ENCODE measurements at places on chromosomes 2 and 18.

DNA sequence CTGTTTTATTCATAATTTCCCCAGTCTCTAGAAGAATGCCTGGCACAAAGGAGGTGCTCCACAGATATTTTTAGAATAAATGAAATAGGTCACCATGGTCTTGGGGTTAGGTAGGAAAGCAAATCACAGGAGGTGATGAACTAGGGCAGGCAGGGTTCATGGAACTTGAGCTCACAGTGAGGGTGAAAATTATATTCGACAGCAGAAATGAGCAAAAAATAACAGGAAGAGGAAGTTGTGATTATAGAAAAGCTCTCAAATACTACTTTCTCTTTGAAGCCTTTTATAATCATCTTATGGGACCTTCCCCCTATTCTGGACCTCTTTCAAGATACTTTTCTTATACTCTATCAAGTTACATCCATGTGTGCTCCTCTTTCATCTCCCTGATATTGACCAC, 4.5 kb upstream of the CREB1 start:
- no peak for DNase-seq

GRCh38 chr18:31261792-31262582, 56.0 kb upstream of the DSG1 start:
- no peak for DNase-seq

- no peak for DNase-seq
These were observed 161.6 kb downstream of the FBXO15 start for GRCh38 chr18:73985855-73986625.

DNA sequence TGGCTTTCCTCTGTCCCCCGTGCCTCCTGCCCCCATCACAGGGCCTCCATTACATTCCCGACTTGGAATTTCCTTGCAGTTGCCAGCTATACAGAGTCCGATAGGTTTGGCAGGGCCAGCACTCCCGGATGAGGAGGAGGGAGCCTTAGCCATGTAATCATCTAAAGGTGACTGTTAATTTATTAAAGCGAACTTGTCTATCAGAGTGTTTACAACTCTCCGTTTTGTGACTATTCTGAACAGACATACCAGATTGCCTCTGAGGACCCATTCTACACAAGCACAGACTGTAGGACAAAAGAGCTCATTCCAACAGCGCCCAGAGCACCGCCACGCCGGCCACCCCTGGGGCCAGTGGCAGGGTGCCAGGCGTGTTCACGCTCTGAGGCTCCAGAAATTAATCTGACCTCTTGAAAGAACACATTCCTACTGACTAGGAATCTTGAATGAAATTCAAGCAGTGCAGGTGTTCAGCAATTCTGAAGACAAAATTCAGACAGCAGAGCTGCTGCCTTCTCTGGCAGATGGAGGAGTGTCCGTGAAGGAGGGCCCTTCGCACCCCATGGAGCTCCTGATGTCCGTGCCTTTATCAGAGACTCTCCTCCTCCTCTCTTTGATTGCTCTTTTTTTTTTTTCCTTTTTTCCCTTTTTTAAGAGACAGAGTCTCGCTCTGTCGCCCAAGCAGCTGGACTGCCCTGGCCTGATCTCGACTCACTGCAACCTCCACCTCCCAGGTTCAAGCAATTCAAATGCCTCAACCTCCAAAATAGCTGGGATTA, 58.1 kb upstream of the RALBP1 start:
- peak; percentile 74 for DNase-seq

GRCh38 chr2:181318504-181319280, 138.5 kb upstream of the ITGA4 start:
- no peak for DNase-seq

- DNase-seq, result no peak
These were observed 79.0 kb downstream of the ASXL3 start for GRCh38 chr18:33656889-33657448.

All from retina (tissue), 1 donor.